SW 1271 (cell line): ENCODE measurements at places on chromosomes 11 and 22.
A peak's percentile ranks its signal among the peaks of the same experiment; 100 is the strongest.

GRCh38 chr11:31747581-31747980 is 63.5 kb downstream of the PAX6 start:
- DNase-seq: no peak

GRCh38 chr11:69576069-69576782 is 64.7 kb upstream of the CCND1 start:
- no peak for DNase-seq

DNA sequence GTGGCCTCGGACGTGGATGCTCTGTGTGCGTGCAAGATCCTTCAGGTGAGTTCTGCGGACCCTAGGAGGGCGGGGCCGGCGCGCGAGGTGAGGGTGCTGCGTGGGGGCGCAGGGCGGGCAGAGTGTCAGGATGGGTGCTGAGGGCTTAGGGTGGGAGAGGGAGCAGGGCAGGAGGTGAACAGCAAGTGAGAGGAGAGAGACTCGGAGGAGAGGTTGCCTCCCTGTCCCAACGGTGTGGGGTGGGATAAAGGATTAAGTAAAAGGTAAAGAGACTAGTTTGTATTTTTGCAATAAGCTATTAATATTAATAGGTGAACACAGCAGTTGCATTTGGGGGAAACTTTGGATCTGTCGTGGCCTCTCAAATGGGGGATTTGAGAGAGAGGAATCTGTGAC is 451 bp downstream of the CDC45 start:
- DNase-seq: no peak

DNA sequence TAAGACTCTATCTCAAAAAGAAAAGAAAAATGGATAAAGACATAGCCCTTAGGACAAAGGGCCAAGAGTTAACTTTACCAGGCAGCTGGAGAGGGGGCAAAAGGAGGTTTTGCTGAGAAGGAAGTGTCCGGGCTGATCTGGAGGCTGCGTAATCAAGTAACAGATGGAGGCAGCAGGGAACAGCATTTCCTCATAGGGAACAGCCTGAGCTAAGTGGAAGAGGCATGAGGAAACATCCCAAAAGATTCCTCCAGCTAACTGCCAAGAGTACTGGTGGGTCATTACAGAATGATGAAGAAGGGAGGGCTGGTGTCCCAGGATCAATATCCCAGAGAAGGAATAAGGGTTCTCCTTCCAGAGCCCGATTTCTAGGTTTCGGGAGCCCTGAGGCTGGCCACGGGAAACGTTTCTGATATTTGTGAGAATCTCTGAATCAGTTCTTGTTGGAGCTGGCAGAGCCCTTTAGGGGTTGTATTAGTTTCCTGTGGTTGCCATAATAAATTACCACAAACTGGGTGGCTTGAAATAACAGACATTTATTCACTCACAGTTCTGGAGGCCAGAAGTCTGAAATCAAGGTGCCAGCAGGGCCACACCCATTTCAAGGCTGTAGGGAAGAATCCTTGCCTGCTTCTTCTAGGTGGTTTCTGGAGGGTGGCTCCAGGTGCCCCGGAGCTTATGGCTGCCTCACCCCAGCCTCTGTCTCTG is 21.2 kb downstream of the LIF start:
- no peak for DNase-seq

DNA sequence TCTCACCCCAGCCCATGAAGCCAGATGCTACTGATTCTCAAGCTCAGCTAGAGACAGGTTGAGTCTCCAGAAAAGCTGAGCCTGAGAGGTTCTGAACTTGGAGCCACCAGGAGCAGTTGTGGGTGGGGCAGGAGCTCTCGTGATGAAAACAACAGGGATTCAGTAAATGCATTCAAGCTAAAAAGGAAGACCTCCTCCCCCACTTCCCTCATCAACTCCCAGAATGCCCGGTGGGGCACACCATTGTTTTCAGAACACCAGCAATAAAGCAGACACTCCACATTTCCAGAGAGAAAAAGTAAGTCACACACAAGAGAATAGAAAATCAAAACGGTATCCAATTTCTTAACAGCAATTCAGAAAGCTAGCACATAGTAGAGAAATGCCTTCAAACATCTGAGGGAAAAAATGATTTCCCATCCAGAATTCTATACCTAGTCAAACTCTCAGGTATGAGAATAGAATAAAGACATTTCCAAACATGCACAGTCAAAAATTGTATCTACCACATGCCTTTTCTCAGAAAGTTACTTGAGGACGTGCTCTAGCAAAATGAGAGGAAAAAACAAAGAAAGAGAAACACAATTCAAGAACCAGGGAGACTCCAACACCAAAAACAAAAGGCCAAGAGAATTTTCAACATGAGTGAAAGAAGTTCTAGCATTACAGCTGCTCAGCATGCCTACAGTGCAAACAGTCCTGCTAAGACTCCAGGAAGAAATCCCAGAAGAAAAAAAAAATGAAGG is 56.8 kb downstream of the CDKN1C start:
- DNase-seq: no peak

DNA sequence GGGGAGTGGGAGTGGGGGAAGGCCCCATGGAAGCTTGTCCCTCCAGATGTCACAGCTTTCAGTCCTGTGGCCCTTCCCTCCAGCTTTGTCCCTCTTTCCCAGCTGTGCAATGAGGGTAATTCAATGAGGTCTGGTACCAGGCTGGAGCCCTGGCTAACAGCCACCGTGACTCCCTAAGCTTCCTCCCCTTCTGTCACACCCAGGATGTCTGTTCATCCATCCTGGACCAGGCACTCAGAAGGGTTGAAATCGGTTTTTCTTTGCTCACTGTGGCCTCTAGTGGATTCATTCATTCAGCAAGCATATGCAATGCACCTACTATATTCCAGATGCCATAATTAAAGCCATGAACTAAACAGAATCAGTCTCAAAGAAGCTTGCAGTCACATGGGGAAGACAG is 38.7 kb downstream of the SYT13 start:
- no peak for DNase-seq

- no peak for DNase-seq
Measured at GRCh38 chr22:22111267-22111751, 128.7 kb upstream of the TOP3B start.

GRCh38 chr11:44303401-44303938 is 6.5 kb downstream of the ALX4 start:
- no peak for DNase-seq

- peak; percentile 61 for DNase-seq
Measured at GRCh38 chr11:105046898-105047579, 1.9 kb upstream of the CARD16 start.

GRCh38 chr11:10725114-10725906 is 25.7 kb upstream of the CTR9 start:
- DNase-seq: no peak

DNA sequence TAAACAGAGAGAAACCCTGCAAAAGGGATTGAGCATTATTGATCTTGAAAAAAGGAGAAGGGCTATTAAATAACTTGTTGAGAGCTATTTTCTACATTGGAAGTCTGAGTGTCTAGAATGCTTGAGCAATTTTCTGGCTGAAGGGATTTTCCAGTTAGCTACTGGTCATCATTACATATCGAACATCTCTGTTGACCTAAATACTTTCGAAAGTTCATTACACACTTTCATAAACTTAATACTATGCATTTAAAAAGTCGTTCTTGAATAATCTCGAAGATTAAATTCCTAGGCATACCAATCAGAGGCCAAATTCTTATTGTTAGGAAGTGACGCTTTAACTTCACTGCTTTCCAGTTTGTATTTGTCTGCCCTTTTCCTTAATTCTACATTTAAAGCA is 13.7 kb downstream of the ETS1 start:
- DNase-seq: no peak

- no peak for DNase-seq
Measured at GRCh38 chr11:122598971-122599370, 56.6 kb upstream of the UBASH3B start.

GRCh38 chr11:73957654-73958361 is 7.0 kb downstream of the DNAJB13 start:
- DNase-seq: no peak

- no peak for DNase-seq
Measured at GRCh38 chr11:109039611-109040010, 374.7 kb downstream of the DDX10 start.

DNA sequence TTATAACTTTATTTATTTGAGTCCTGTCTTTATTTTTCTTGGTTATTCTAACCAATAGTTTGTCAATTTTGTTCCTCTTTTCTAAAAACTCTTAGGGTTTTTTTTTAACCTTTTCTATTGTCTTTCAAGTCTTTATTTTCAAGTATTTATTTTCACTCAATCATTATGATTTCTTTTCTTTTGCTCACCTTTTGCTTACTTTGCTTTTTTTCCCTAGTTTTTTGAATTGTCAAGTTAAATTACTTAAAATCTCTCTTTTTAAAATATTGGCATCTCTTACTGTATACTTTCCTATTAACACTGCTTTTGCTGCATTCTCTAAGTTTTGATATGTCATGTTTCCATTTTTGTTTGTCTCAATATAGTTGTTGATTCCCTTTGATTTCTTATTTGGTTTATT is 396.8 kb upstream of the CCDC179 start:
- DNase-seq: no peak

GRCh38 chr11:68355471-68355870 is 43.1 kb downstream of the LRP5 start:
- DNase-seq: no peak

GRCh38 chr22:18115906-18116371 is 5.3 kb downstream of the TUBA8 start:
- no peak for DNase-seq
